Stimulated activated CD8-positive, alpha-beta memory T cell treated with anti-CD3 and anti-CD28 coated beads, Interleukin-4, amount 100 ng/mL, for 4 hours (primary cell): ENCODE measurements at places on chromosomes 12 and 14.

DNA sequence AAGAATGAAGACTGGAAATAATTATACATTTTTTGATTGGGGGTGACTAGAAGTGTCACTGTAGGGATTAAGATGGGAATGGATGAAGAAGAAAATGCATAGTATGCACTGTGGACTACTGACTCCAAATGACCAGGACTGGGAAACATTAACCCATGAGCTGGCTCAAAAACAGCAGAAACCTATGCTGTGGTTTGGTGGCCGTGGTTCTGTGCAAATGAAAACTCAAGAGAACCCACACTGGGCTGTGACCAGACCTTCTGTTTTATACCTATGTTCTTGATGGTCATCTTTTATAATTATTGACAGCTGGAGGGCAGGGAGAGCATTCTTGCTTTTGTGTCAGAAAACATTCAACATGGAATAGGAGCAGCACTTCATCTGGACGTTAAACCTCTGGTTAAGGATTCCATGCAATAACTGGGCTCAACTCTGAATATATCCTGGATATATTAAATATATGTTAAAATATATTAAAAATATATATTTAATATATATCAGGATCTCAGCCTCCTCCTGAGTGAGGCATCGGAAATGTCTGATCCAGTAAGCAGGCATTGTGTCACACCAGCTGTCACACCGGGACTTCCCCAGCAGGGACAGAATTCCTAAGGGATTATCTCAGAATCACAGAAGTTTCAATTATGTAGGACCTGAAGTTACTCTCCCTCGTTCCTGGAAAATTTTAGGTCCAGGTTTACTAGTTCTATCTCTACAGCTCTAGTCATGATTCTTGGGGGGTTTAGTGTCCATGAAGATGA is 48.5 kb downstream of the BBS10 start:
- DNase-seq: no peak

GRCh38 chr12:119320678-119321077 is 13.9 kb upstream of the CCDC60 start:
- DNase-seq: no peak

DNA sequence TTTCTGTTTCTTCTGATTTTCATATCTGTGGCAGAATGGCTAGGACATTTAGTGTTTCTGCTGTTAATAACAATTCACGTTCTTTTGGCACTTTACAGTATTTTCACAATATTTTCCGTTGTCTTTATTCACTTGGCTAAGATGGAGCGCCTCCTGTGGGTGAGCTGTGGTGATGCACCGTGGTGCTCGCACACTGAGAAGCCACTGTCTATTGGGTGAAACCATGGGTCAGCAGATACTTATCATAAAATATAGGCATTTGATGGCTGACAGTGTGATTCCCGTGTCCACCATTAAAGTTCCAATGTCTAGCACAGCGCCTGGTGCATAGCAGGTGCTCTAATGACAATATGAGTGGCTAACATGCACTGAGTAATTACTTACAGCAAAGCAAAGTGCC is 141.8 kb downstream of the VRK1 start:
- DNase-seq: no peak

DNA sequence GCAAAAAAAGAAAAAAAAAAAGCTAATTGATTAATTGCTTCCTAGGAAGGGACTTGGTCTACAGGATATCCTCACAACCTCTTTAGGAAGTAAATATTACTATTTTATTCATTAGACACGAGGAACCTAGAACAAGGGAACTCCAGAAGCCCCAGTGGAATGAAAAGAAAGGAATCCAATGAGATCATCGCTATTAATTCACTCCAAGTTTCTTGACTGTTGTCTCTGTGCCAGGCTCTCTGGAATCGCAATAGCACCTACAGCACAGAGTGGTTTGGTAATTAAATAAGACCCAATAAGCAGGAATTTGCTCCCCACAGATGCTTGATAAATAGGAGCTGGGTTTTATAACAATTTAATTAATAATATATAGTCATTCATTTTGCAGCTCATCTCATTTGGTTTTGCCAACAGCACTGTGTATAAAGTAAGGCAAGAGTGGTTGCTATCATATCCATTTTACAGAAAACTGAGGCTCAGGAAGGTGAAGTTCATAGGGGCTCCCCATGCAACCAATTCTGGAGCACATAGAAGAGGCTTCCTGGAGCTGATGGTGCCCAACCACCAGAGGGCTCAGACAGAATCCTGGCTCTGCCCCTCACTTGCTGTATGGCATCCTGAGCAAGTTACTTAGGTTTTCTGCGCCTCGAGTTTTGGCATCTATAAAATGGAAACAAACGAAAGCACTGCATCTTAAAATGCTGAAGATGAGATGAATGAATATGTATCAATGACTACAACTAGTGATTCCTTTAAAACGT is 420.2 kb downstream of the MED13L start:
- DNase-seq: no peak

GRCh38 chr14:51479584-51480325 is 172.0 kb upstream of the FRMD6 start:
- DNase-seq: no peak

DNA sequence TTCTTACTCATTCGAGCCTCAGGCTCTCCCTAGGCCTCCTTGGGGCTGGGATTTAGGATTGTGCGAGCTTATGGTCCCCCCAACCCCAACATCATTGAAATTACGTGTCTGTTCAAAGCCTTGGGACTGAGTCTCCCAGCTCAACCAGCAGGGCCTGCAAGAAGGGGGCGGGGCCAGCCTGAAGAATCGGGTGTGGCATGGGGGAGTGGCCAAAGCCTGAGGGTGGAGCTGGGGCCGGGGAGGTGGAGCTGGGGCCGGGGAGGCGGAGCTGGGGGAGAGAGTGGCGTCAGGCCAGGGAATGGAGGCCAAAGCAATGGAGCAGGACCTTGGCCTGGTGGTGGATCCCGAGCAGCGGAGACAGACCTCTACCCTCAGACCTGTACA is 24.3 kb upstream of the HSPB8 start:
- DNase-seq: no peak

- no peak for DNase-seq
Observed at GRCh38 chr12:90260136-90260535, 551.5 kb upstream of the ATP2B1 start.

DNA sequence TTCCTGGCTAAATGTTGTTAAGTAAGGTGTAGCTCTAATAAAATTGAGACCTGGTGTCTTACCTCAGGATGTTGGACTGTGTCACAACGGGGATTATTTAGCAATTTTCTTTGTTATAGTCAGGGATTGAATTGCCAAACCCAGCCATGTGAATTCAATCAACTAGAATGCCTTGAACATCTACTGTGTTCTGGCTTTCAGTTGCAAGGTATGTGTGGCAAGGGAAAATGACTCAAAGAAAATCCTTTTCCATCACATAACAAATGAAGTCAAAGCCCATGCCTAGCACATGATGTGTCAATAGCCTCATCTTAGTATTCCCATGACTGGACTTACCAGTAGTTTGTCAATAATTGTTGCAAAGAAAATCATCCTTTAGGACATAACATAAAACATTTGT is 519.8 kb upstream of the FLRT2 start:
- DNase-seq: no peak

DNA sequence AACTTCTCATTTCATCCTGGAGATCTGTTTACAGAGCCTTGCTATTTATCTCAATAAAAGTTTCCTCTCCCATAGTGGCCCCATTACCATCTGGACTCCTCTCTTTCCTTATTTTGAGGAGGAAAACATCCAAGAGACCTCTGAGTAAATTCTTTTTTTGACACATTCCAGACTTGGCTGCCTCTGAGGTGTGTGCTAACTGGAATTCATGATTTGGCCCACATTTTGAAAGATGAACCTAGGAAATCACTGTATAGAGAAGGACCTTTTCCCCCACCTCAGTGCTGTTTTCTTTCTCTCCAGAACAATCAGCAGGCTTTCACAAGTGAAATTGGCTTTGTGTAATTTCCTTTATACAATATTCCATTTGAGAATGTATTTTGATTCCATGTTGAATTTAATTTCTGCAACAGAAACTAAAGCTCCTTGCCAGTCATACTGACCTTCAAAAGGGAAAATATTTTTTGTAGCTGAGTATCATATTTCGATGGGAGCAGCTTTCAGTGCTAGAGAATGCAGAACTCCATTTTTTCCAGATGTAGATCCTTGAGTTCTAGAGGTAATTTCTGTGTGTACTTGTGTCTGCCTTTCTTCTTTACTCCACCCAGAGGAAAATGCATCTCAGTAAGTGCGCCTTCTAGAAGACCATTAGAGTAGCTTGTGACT is 244.9 kb upstream of the RGS6 start:
- no peak for DNase-seq

DNA sequence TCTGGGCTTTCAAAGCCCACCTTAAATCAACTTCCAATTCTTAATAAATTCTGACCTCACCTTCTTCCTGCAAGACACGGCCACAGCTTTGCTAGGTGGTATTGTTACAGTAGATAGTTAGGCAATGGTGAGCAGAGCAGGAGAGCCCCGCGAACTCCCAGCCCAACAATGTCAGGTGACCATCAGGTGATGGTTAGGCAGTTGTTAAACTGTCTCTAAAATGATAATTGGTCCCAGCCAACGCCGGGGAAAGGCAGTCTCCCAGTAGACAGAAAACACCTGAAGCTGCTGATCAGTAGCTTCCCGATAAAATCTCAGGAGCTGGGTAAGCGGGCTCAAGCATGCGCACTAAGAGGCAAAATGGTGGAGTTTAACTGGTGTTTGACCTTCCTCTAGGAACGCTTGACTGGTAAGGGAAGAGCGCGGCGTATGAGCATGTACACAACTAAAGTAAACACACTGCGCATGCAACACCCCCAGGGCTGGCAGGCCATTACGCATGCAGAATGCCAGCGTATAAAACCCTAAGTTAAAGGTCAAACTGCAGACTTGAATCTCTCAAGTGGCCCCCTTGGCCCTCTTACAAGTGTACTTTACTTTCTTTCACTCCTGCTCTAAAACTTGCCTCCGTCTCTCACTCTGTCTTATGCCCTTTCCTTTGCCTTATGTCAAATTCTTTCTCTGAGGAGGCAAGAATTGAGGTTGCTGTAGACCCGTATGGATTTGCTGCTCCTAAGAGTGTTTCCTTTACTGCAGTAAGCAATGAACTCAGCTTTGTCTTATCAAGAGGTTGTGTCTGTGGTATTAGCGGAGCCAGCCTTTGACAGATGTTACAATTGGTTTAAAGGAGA is 113.5 kb downstream of the C12orf75 start:
- no peak for DNase-seq

- no peak for DNase-seq
Observed at GRCh38 chr12:32773691-32774090, 18.0 kb upstream of the YARS2 start.

DNA sequence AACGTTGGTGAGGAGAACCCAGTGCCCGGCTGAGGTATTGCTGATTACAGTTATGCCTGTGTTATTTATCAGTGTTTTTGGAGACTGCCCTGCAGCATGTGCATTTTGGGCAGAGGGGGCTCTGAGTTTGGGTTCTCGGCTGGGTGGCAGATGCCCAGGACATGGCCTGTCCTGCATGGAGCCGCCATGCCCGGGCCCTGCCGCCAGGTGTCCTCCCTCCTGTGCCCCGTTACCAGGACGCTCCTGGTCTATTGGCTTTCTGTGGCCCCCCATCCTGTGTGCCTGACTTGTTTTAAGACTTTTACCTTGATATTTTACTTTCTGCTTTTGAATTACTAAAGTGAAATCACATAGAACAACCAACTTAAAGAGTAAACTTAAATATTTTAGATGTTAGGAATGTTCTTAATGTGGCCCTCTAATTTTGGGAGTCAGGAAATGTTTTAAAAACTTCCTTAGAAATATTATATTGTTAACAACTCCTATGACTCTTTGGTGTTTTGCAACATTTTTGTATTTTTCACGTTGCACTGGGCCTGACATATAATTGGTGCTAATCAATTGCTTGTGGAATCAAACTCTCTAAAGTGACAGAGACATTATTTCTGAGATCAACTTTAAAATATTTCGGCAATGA is 51.8 kb downstream of the PRIMA1 start:
- no peak for DNase-seq

- no peak for DNase-seq
Observed at GRCh38 chr14:42980419-42980818, 1373.7 kb downstream of the LRFN5 start.

- DNase-seq: no peak
Observed at GRCh38 chr12:85733984-85734383, 102.2 kb downstream of the RASSF9 start.

DNA sequence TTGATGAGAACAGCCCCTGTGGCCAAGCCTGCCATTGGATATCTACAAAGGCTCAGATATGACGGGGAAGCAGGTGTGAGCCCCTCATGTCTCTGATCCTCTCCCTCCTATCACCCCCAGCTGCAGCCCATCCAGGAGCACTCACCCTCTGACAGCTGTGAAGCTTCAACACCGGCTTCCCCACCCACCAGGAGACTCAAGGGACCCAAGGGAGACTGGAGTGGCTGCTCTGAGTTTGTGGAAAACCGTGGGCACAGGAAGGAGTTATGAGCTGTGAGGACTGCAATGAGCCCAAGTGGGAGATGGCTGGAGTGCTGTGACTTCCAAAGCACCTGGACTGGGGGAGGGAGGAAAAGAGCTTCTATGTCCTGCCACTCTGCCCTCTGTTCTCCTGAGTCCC is 7.9 kb downstream of the IFI27L2 start:
- no peak for DNase-seq
